HFFc6 (cell line): ENCODE measurements at places on chromosomes 3 and 15.

- DNase-seq = no peak
Observed at GRCh38 chr3:4818164-4818563, 161.1 kb upstream of the BHLHE40 start.

DNA sequence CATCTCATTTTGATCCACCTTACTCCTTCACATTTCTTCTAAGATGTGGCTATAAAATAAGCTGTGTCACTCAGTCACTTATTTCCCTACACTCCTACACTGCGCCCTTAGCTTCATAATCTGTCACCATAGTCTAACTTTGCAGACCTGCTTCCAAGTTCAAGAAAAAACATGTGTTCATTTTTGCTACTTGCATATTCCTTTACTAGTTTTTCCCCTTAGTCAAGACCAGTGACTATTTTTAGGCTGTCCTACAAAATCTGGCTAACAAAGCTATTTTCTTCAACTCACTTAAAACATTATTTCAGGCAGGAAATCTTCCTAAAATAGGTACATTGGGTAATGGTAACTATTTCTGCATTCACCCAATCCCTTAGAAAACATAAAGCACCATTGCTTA, 272.5 kb downstream of the TBC1D5 start:
- DNase-seq = no peak

DNA sequence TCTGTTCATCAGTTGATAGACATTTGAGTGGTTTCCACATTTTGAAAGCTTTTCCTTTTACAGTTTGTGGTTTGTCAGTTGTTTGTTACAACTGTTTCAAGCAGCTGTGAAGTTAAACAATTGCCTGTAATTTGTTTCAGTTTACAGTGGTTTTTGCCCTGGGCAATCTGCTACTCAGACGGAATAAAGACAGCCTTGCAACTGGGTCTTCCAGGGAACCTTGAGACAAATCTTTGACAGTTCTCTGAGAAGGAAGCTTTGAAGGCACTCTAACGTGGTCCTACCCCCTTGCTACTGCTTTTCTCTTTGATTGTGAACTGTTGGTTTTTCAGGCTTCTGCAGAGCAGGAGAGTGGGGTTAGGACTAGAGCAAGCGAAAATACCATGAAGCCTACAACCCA, 28.0 kb downstream of the LRRC28 start:
- DNase-seq = no peak

- peak; percentile 18 for DNase-seq
Observed at GRCh38 chr3:48784426-48785120, 63.1 kb downstream of the PRKAR2A start.

DNA sequence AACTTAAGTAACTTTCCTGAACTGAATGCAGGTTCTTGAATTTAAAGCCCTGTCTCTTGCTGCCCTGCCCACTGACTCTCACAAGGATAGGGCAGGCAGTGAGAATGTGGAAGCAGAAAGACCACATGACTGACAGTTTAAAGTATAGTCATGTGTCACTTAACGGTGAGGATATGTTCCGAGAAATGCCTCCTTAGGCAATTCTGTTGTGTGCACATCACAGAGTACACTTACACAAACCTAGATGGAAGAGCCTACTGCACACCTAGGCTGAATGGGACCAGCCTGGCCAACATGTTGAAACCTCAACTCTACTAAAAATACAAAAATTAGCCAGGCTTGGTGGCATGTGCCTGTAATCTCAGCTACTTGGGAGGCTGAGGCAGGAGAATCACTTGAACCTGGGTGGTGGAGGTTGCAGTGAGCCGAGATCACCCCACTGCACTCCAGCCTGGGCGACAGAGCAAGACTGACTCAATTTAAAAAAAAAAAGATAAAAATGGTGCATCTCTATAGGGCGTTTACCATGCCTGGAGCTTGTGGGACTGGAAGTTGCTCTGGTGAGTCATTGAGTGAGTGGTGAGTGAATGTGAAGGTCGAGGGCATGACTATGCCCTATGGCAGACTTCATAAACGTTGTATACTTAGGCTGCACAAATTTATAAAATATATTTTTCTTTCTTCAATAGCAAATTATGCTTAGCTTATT, 18.9 kb upstream of the COPG1 start:
- peak; percentile 89 for DNase-seq
